ENCODE measurements at places on chromosomes 12 and 14.

- no peak for DNase-seq
Observed at GRCh38 chr12:56718149-56718548, 7.0 kb downstream of the NACA start.

- no peak for DNase-seq
Observed at GRCh38 chr14:53861781-53862180, 94.8 kb downstream of the BMP4 start.

DNA sequence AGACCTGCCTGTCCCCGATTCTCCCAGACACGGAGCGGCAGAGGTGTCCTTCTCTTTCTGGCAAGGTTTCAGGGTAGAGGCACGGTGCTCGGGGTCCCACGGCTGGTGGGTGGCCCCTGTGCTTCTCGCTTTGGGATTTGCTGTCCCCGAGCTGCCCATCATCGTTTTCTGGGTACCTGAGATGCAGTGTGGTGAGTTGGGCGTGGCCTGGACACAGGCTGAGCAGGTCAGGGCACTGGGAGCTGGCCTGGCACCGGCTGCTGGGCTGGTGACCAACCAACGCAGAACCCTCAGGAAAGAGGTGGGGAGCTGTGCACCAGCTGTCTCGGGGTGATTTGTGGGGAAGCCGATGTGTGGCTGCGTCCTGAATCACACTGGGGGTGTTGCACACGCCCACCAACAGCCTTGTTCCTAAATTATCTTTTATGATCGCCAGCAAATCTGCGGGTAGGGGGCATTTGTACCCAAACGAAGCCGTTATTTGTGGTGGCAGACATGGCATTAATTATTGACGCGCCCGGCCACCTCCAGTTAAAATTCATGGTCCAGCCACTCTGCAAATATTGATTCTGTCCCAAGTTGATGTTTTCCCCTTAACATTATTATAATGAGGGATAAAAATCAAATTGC is 61.0 kb downstream of the KIF26A start:
- no peak for DNase-seq

- no peak for DNase-seq
Observed at GRCh38 chr12:16610001-16610585, 4.1 kb upstream of the LMO3 start.

DNA sequence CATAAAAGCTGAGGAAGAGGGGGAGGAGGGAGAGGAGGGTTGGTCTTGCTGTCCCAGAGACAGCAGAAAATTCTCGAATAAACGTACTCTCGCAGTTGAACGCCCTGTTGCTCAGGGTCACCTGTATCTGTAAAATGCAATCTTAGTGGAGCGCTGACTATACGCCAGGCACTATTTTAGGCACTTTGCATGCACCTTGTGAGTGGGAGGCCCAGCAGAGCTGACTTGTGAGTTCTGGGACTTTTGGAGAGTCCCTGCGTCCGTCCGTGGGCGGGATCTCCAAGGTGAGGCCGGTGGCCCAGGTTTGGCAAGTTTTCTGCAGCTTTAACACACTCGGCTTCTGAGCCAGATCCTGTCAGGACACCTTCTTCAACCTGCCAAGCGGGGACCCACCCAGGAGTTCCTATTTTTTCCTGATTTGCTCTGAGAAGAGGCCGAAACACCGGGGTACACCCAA is 32.5 kb upstream of the PLEKHG6 start:
- no peak for DNase-seq

GRCh38 chr12:109678719-109679118 is 34.9 kb upstream of the FAM222A start:
- no peak for DNase-seq

DNA sequence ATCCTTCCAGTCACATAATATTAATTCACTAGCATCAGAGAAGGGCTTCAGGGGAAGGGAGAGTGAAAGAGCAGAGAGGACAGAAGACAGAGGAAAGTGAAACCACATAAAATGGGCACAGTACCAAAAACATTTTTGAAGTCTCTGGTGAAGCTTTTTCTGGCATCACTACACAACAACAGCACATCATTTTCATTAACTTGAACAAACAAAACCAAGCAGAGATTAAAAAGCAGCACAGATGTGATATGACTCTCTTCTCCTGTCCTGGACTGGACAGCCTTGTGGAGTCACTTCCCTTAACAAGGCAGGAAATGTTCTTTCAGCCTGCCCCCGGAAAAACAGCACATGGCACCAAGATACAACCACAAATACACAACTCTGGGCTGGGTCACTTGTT is 112.0 kb downstream of the TSPAN8 start:
- DNase-seq = no peak

DNA sequence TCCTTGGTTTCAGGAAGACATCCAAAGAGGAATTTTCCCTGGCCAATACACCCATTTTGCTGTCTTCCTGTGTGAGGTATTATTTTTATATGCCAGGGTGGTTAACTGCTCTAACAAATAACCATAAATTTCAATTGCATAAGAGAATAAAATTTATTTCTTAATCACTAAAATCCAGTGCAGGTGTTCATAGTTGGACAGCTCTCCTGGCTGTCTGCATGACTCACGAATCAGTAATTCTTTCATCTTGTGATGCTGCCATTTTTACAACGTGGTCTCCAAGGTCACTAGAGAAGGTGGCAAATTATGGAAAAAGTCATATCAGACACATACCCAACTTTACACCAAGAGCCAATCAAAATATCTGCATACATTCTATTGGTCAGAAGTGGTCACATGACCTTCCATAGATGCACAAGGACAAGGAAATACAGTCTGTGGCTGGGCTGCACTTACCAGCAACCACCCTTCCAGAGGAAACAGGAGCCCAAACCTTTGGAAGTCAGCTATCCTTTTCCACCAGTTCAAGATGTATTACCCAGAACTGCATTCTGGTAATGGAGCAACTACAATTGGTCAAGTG is 193.5 kb upstream of the PLEKHG7 start:
- DNase-seq = no peak

DNA sequence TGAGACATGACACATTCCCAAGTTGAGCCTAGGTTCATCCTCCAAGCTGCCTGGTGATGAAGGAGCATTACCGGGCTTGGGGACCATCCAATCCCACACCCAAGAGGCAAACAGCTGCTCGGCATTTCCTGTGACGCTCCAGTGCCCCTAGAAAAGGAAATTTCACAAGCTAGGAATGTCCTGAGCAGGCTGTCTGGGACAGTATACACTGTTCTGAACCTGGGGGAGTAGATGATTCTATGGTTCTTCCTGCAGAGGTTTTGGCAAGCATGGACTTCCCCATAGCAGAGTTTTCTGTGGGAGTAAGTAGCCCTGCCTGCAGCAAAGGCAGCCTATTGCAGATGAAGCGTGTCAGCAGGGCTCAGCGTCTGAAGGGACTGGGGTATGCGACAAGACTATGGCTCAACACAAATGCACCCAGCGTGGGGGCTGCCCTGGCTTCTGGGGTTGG is 47.4 kb upstream of the SRSF5 start:
- DNase-seq = no peak

DNA sequence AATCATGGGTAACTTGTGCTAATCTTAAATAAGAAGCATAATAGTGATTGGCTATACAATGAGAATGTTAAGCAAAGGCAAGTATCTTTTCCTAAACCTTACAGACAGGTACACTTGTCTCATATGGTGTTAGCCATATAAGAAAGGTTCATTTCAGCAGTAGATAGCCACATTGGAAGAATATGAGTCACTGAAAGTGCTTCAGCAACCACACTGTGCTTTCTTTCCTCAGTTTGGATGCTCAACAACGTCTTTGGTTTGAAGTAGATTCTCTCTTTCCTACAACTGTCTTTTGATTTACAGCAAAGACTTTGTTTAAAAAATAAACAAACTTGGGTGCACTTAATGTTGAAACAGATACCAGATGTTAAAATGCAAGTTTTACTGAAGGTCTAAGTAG is 8.9 kb downstream of the DDHD1 start:
- no peak for DNase-seq

GRCh38 chr12:96828169-96828789 is 78.8 kb upstream of the NEDD1 start:
- no peak for DNase-seq

- no peak for DNase-seq
Observed at GRCh38 chr12:104425614-104426013, 31.1 kb upstream of the CHST11 start.

DNA sequence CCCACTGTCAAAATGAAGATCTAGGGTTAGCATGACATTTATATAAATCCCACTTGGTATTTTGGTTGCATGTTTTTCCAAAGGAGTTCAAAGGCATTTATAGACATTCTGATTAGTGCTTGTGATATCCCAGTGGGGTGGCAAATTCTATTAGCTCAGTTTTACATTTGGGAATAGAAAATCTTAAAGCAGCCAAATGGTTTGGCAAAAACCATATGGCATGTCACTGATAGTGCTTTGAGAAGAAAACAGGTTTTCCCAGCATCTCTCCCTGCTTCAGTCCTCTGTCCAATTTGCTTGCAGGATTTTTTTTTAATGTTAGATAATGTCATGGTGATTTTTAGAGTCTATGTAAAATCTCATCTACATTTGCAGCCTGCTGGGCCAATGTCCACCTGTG is 225.1 kb upstream of the DIO3 start:
- DNase-seq = no peak

GRCh38 chr14:91269076-91269991 is 24.8 kb upstream of the GPR68 start:
- DNase-seq = no peak

- no peak for DNase-seq
Observed at GRCh38 chr12:101609198-101609597, 14.4 kb downstream of the MYBPC1 start.

DNA sequence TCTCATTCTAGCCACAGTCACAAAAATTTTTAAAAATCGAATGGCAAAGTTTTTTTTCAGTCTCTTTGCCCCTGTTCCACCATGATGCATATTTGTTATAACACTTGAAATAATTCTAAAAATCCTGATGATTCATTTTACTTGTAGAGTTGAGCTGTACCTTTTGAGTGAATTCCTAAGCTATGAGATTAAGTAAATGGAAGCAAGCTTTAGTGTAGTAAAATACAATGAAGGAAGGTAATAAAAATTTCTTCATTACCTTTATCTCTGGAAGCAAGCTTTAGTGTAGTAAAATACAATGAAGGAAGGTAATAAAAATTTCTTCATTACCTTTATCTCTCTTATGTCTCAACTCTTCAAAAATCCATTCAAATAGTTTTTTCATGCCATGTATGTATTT is 46.1 kb downstream of the TMTC3 start:
- DNase-seq = no peak

DNA sequence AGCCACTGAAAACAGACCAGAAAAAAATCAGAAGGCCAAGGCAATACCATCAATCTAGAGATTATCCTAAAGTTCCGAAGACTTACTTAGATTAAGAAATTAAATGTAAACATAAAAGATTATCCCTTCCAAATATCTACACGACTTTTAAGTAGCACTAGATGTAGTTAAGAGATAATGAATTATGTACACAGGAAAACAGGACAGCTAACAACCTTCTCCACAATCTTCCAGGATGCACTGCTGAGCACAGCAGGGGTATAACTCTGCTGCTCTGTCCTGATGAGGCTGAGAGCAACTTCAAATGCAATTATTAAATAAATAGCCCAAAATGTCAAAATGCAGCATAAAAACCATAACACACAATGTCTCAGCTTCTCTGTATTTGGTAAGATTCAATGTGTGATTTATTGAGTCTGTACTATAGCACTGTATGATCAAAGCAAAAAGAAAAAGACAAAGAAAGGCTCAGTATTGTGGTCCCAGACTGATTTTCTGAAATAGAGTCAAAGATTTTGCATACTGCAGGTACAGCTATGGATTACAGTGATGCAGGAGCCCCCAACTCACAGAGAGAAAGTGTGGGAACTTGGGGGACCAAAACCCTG is 56.9 kb downstream of the TMTC1 start:
- no peak for DNase-seq

- no peak for DNase-seq
Observed at GRCh38 chr14:105074601-105075053, 9.4 kb upstream of the GPR132 start.

GRCh38 chr12:52356031-52356761 is 11.1 kb downstream of the KRT85 start:
- no peak for DNase-seq

DNA sequence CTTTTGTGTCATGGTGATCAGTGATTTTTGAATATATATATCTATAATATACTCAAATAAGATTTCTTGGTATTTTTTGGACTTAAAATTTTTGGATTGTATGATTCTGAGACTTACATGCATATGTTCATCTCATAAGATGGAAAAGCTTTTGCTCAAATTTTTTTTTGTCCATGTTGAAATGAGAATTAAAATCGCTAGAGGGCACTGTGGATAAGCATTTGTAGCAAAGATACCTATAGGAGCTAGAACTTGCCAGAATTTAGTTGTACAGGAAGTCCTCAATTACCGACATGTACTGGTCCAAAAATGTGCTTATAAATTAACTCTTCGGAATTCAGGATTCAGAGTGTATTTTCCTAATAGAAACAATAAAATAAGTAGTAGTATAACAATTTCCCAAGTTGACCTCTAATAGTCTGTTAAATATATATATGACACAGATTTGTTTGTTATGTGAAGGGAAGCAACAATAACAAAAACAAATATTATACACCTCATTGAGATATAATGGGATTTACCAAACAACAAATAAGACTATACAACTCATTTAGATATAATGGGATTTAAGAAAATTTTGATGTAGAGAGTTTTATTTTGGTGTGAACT is 179.6 kb downstream of the TMEM117 start:
- DNase-seq = no peak

- DNase-seq = no peak
Observed at GRCh38 chr12:107670999-107671643, 14.5 kb upstream of the PWP1 start.

- DNase-seq = no peak
Observed at GRCh38 chr12:50026691-50027090, 1.4 kb upstream of the RACGAP1 start.

DNA sequence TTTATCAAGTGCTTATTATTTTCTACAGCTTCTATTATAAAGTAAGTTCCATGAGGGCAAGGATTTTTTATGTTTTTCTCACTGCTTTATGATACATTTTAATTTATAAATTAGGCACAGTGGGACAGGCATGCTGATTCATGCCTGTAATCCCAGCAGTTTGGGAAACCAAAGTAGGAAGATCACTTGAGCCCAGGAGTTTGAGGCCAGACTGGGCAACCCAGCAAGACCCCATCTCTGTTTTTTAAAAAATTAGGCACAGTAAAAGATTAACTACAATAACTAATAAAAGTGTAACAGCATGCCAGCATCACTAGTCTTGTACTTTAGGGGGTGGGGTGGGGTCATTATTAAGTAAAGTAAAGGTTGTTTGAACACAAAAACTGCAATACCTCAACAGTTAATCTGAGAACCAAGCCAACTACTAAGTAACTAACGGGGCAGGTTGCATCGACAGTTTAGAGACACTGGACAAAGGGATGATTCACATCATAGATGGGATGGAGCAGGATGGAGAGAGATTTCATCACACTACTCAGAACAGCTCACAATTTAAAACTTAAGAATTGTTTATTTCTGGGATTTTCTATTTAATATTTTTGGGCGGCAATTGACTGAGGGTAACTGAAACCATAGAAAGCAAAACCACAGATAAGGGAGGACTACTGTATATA is 119.5 kb downstream of the PLEKHA5 start:
- no peak for DNase-seq

GRCh38 chr12:47245623-47246022 is 165.9 kb upstream of the AMIGO2 start:
- no peak for DNase-seq

All from activated T-helper 1 cell treated with Interleukin-2 at 50 U/mL for 16 hours (primary cell).